ENCODE measurements at places on chromosomes 1 and 21.

GRCh38 chr1:44436401-44437106, 31.5 kb downstream of the RNF220 start:
- DNase-seq, result no peak

DNA sequence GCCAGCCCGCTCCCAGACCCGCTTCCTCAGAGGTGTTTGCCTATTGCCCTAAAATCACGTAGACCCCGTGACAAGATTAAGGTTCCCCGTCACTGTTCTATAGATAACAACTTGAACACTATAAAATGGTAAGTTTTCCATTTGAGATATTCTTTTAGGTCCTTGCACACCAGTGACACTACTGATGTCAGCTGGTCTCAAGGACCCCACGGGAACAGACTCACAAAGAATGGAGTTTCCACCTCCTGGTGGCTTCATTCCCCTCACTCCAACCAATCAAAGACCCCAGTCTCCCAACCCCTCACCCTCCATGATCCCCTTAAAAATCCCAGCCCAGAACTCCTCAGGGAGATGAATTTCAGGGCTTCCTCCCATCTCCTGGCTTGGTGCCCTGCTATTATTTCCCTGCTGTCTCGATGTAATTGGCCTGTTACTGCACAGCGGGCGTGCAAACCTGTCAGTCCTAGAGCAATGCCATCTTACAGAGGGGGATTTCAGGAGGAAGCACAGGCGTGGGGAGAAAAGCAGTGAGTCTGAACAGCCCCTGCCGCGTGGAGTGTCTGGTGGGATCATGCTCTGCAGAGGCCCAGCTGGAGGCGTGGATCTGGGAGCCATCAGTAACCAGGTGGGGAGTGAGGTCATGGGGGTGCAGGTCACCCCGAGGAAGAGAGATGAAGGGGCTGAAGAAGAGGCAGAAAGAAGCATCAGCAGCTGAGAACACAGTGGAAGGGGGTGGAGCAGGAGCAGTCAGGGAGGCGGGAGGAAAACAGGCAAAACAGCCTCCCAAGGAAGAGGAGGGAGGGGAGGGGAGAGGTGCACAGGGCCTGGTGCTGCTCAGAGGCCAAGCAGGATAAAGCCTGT, 35.1 kb upstream of the LBR start:
- DNase-seq, result no peak

- no peak for DNase-seq
Measured at GRCh38 chr1:203590603-203591002, 36.0 kb upstream of the ATP2B4 start.

DNA sequence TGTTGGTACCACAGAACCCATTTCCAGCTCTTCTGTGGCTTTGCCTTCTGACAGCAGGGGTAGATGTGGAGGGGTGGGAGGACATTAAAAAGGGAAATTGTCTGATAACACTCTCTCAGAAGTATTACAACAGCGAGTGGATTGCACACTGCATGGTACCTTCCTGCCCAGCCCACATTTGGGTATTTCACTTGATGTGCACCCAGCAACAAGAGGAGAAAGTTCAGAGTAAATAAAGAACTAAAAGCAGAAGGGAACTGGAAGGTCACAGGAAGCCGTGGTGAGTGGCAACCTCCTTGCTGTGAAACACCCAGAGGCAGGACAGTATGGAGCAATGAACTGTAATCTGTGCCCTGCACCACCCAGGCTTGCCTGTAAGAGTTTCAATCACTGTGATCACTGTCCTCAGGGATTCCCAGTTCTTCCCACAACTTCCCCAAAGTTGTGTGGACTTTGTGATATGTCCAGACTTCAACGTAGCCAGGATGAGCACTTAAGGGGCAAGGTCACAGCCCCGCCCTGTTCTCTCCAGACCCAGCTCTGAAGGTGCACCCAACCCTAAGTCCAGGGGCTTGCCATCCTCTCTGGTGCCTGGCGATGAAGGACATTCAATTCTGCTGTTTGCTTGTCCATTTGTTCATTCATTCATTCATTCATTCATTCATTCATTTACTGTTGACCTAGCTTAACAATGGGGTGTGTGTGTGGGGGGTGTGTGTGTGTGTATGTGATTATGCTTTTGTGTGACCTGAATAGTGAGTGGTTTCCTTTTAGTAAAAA, 18.7 kb upstream of the F5 start:
- peak; percentile 81 for DNase-seq

GRCh38 chr1:245512980-245513578, 358.3 kb downstream of the KIF26B start:
- no peak for DNase-seq

DNA sequence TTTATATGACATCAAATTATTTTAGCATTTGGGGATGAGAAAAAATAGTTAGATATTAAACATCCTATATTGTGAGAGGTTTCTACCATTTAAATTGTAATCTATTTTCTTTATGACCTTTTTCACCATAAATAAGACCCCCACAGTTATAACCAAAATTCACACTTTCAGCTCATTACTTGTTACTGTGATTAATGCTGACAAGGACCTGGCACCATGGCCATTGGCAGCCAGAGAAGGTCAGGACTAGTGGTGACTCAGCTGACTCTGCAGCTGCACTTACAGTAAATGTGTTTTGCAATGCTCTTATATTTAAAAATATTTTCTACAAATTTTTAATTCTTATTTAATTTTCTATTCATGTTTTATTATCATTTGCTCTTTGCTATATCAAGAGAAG, 133.3 kb upstream of the C1orf105 start:
- DNase-seq, result no peak

DNA sequence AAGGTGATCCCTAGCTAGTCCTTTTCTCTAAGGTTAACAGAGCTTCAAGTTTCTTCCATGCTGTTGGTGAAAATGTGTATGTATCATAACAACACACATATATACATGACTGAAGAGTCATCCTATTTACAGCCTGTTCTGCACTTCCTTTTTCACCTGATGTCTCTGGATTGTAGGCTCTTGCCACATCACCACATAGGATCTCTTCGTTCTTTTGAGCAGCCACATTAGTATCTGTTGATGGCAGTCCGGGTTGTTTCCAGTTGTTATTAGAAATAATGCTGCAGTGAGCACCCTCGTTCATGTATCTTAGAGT, 19.7 kb downstream of the MRPL37 start:
- no peak for DNase-seq

- DNase-seq, result no peak
Measured at GRCh38 chr1:116254776-116255175, 118.3 kb upstream of the ATP1A1 start.

DNA sequence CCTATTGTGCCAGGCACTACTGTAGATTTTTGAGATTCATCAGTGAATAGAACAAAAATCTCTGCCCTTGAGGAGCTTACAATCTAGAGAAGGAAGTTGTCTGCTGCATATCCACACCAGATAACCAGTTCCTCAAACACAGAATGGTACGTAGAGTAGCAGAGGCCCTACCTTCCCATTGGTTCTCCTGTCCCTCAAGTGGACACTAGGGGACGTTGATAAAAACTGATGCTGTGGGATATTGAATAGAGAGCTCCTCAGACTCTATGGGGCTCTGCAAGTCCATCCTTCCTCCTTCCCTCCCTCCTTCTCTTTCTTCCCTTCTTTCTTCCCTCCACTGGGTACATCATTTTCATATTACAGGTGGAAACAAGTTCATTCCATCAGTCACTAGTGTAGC, 371.3 kb downstream of the PBX1 start:
- no peak for DNase-seq

DNA sequence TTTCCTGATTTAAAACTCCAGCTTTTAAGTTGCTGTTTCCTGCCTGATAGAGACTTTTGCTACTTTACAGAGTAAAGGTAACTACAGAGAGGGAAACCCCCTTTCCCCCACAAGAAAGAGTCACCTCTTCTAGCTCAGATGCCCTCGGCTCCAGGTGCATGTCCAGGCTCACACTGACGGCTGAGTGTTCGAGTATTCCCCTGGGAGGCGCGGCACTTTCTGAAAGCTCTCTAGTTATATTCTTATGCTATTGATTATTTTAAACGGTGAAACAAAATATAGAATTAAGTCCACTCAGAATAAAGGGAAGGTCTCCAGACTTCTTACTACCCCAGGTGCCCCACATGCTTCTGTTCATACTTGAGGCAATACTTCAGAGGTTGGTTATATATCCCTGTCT, 160.3 kb upstream of the FMN2 start:
- DNase-seq, result no peak

DNA sequence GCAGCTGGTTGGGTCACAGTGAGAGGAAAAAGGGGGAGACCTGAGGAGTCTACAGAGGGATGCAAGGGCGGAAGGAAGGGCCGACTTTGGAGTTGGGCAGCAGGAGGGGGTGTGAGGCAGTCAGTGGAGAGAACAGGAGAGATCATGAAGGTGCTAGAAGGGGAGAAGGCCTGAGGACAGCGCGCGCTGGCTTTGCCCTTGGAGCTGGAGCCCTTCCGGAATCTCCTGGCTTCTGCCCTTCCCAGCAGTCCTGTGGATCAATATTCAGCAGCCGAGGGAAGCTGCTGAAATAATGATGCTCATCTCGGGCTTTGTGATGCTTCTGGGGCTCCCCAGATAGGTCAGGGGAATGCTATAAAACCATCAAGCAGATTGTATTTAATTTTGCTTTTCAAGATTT, 26.7 kb downstream of the SLC37A1 start:
- no peak for DNase-seq

All from CD4-positive, alpha-beta T cell treated with Interleukin-6 at 100 ng/mL for 8 hours (primary cell).